Activated B cell treated with CpG ODN at 0.5 μM for 24 hours (primary cell): ENCODE measurements at places on chromosomes 2 and 18. TPM values are rescaled to one million over a fixed set of nuclear protein-coding genes. Genes with fewer than 3 reads are reported as not detected.

LYPD6 gene
- total RNA-seq: not detected in 2 replicates

GRCh38 chr2:33488178-33488690, 11.8 kb downstream of the RASGRP3 start:
- no peak for DNase-seq

DNA sequence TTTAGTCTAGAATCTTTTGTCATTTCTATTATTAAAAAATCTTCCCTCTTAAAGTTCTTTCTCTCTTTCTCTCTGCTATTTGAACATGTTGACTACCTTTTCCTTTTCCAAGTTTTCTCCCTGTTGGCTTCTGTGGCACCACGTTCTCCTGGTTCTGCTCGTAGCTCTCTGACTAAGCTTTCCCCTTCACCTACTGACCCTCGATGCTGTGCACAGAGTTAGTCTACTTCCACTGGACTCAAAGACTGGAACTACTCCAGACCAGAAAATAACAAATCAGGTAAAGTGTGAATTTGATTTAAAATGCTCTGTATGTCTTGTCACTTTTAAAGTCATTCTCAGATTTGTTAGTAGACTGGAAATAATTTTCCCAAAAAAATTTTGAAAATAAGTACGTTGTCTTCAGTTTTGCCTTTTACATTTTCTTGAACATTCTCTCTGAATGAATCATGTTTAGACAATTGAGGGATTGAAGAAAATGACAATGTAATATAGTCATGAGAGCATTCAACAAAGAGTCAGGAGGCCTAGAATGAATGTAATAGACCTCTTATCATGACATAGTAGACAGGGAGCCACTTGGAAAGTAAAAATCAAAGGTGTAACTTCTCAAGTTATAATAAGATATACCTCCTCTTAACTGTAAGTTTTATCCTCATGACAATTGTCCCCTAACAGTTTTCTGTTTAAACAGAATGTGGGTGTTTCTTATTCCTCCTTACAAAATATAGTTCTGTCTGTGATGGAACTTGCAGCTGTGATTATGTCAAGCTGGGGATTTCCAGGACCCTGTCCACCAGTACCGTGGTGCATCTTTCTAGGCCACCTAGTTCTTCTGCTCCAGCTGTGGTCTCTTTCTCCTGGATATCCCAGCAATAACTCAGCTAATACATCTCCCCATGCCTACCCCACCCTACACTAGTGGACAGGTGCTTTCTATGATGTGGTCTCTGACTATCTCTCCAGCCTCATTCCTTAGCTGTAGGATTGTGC, 25.5 kb downstream of the ITPRID2 start:
- no peak for DNase-seq

GRCh38 chr2:149858901-149859634, 271.5 kb upstream of the MMADHC start:
- no peak for DNase-seq

DNA sequence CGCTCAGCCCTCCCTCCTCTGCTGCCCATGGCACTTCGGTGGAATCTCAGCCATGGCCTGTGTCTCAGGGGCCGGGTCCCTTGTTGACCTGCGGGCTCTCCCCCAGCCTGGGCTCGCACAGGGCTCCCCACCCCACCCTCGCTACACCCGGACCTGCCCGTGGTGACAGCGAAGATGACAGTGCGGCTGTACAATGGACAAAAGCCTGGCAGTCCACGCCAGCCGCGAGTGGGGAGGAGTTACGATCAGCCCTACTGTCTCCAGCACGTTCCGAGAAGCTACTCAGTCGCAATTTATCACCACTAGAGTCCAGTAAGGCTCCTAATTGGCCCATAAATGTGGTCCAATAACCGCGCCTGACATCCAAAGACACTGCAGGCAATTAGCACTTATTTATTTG, 31.6 kb downstream of the GBX2 start:
- DNase-seq: no peak
